ENCODE measurements at places on chromosomes 7 and 10. TPM values are rescaled to one million over a fixed set of nuclear protein-coding genes. Genes with fewer than 3 reads are reported as not detected.
A peak's percentile ranks its signal among the peaks of the same experiment; 100 is the strongest.

The PTPRZ1 gene
- total RNA-seq, result 0.17 TPM

The NAT16 gene
- not detected for total RNA-seq

The CYP3A5 gene
- 0.57 TPM for total RNA-seq

The NFKB2 gene
- total RNA-seq, result 44.0 TPM

The PNLIPRP1 gene
- total RNA-seq, result not detected

The HOXA2 gene
- 11.4 TPM for total RNA-seq

The GARIN1A gene
- total RNA-seq, result 0.74 TPM

The FLNC gene
- total RNA-seq, result 67.5 TPM

DNA sequence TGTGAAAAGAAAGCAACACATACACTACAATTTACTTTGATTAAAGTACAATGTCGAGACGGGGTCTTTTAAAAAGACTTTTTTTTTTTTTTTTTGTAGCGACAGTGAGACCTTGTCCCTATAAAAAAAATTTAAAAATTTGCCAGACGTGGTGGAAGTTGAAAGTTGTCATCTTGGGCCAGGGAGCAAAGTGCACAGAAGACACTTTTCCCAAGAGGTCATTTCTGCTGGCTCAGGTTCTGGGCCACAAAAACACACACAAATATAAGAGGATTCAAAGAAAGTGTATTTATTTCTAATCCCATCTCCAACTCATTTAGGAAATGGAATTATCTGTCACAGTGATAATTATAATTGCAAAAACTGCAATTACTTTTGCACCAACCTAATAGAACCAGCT, 24.7 kb downstream of the SLC26A3 start:
- no peak for DNase-seq

GRCh38 chr7:2196381-2197378, 36.1 kb downstream of the MAD1L1 start:
- DNase-seq, result no peak

DNA sequence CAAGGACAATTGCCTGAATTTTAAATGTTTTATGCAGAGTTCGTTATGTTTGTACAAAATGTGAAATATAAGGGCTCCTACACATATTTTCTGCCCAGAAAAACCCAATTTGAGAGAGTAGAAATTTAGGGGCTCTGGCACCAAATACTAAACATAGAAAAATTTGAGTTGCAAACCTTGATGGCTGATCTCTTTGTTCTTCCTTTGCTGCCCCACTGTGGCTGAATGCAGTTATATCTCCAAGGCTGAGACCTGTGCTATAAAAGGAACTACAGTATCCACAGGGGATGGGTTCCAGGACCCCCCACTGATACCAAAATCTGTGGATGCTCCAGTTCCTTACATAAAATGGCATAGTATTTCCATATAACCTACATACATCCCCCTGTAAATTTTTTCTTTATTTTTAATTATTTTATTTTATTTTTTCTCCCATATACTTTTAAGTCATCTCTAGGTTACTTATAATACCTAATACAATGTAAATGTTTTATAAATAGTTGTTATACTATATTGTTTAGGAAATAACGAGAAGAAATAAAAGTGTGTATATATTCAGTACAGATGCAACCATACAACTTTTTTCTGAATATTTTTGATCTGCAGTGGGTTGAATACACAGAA, 22.5 kb downstream of the CFAP43 start:
- DNase-seq, result peak; percentile 20

GRCh38 chr10:58424176-58424575, 39.0 kb downstream of the TFAM start:
- DNase-seq, result no peak

DNA sequence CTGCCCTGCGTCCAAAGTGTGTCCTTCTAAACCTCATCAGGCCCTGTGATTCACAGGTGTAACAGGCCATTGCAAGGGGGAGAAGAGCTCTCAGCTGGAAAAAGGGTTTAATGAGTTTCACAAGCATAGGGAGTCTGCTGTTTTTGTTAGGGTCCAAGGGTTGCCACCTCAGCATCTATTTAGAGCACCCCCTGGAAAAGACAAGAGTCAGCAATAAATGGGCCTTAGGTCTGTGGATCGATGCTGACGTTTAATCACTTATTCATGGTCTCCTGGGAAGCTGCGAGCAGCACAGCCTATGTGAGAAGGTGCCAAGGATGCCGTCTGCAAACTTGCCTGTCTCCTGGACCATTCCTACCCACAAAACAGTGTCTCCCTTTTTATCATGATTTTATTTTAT, 78.4 kb upstream of the BAIAP2L1 start:
- DNase-seq, result no peak

DNA sequence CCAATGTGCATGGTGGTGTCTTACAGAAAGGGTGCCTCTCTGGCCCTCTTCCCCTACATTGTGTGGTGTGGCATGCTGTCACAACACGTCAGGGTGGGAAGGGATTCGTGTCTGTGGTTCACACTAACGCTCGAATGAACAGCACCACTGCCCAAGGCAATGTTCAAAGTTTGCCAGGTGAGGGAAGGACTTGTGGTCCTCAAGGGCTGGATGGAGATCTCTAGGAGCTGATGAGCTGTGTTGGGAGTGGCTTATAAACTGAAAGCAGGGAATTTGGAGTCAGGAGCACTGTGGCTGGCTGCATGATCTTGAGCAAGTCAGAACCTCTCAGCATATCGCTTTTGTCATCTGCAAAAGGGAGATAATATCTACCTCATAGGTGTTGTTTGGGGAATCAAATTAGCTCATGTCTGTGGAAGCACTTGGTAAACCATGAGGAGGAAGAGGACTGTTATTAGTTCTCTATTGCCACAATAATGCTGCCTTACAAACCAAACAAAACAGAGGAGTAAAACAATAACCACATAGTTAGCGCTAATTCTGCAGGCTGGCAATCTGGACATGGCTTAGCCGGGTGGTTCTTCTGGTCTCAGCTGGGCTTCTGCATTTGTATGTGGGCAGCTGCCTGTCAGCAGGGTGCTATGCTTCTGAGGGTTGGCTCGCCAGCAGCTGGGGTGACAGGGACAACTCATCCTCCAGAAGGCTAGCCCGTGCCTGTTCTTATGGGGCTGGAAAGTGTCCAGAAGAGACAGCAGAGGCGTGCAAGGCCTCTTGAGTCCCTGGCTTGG, 22.9 kb upstream of the C10orf105 start:
- no peak for DNase-seq

GRCh38 chr7:30212701-30213111, 71.7 kb upstream of the ZNRF2 start:
- DNase-seq, result no peak

DNA sequence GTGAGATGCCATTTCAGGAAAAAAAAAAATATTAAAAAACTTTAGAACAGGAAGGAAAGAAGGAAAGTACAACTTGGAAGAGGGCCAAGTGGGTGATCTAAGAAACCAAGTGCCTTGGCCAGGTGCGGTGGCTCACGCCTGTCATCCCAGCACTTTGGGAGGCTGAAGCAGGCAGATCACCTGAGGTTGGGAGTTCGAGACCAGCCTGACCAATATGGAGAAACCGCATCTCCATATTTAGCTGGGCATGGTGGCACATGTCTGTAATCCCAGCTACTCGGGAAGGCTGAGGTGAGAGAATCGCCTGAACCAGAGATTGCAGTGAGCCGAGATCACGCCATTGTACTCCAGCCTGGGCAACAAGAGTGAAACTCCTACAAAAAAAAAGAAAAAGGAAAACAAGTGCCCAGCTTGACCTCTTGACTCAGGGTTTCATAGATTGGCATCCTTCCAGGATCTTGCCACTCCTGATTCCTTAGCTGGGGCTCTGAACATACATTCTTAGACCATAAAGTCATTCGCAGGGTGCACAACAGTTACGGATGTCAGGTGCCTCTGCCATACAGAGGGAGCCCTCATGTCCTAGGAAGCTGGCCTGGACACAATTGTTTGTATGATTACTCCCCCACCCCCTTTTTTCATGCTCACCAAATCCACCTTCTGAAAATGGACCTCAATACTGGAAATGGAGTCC, 2.1 kb upstream of the GUSB start:
- peak; percentile 44 for DNase-seq

- no peak for DNase-seq
These were observed 576.6 kb upstream of the C7orf33 start for GRCh38 chr7:148014001-148014400.

GRCh38 chr10:94412449-94412848, 10.1 kb downstream of the TBC1D12 start:
- DNase-seq, result no peak

DNA sequence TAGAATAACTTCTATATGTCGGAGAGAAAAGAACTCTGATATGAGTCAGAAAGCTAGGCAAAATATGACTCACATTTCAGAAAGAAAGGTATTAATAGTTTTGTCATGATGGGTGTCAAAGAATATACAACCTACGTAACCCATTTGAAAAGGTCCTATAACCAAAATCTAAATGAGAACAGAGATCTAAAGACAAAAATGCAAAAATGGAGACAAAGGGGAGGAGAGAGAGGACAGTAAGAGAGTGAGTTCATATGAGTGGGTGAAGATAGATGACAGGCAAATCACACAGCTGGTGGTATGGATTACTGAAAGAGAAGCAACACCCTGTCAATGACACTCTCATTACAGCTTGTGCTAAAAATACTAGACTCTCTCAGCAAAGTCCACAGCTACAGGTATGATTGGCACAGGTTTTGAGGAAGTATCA, 25.6 kb downstream of the ANKMY2 start:
- DNase-seq, result no peak

DNA sequence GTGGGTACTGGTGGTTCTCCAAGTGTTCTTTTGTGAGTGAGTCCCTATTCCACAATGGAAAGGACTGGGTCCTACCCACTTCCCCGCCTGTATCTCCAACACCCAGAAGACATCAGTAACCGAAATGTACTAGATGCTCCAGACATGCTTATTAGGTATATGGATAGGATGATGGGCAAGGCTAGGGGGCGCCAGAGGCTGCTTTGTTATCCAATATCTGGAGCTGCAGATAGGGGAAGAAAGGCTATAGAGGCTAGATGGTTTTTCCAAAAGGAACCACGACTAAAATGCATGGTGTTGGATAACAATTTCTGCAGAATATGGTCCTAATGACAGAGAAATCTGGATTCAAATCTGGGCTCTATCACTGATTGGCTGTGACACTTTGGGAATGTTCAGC, 56.2 kb upstream of the TM9SF3 start:
- peak; percentile 53 for DNase-seq

GRCh38 chr10:3465406-3465891, 292.9 kb upstream of the PITRM1 start:
- DNase-seq, result no peak

DNA sequence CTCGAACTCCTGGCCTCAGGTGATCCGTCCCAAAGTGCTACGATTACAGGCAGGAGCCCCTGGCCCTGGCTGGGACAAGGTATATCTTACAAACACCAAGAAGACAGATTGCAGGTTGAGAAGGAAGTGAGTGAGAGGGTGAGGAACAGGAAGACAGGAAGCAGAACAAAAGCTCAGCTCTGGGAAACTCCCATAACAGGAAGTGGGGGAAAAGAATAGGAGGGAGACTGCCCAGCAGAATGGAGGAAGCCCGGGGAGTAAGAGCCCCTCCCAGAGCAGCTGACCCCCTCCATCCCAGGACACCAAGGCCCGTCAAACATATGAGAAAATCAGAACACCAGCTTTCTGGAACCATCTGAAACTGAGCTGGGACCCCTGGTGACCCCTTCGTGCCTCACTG, 2.9 kb downstream of the TECPR1 start:
- DNase-seq, result no peak

DNA sequence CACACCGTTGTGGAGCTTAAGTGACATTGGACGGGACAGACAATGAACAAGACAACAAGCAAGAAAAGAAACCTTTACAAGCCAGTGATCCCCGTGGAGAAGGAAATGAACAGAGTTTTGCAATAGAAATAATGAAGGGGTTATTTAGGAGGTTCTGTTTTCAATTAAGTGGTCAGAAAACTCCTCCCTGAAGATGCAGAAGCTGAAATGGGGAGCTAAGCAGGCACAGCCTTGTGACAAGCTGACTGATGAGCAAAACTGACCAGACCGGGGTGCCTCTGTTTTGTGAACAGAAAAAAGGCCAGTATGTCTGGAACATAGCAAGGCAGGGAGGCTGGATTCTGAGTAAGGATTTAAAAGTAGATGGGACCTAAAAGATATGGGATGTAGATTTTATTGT, 299.8 kb upstream of the POM121L12 start:
- no peak for DNase-seq

DNA sequence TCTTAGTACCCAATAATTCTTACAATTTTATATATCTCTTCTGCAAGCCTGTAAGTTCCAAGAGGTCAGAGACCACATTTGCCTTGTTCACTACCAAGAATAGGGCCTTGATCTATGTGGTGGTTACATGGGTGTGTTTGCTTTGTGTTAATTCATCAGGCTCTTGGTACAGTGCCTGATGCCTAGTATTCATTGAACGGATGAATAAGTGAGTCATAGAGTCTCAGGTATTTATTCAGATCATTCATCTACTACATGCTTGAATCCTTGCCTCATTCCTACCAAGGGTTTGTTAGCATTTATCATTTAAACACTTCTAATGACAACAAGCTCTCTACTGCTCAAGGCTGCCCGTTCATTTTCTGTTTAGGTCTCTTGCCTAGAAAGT, 11.3 kb upstream of the SGPL1 start:
- no peak for DNase-seq

DNA sequence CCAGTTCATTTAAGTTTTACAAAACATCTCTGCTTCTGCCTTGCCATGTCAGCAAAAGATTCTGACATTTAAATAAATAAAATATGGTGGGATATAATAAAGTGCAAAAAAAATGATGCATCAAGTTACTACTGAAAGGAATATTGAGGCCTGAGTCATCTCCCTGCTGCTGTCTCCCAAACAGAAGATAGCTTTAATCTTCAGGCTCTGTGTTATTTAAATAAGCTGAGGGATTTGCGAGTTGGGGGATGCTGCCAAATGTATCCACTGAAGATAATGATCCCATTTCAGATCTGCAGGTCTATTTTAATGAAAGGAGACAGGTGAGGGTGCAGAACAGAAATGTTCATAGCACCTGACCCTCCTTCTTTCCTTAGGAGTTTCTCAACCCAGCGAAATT, 720.8 kb downstream of the AUTS2 start:
- DNase-seq, result no peak

- DNase-seq, result no peak
These were observed 22.7 kb downstream of the LUC7L2 start for GRCh38 chr7:139382439-139382838.

- DNase-seq, result no peak
These were observed 5.8 kb upstream of the ZNF22 start for GRCh38 chr10:44994752-44995530.

DNA sequence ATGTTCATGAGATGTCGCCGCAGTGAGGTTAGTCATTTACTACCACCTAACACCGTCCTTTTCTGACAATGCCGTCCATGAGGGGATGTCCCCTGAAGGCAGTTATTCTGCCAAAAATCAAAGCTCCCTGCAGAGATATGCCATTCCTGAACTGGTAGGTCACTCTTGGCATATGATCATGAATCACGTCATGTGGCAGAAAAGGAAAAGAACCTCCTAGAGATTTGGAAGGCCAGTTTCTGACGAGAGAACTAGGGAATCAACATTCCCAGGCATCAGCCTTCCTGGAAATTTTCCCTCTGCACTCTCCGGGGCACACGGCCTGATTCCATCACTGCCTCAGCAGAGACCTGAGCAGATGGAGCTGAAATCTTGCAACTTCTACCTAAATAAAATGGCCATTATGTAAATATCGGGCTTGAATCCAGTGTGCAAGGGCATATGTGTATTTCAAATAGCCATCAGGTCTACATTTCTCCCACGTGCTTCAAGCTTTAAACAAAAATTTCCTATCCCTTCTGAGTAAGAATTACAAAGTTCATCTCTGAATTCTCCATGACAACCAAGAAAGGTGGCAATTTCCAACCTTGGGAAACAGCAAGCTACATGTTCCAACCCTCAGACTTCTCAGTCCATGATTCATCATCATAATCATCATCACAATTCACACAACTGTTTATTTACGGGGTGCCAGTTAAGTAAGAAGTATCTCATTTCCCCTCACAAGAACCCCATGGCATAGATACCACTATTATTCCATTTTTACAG, 46.5 kb downstream of the AMPH start:
- DNase-seq, result peak; percentile 94
